ENCODE measurements at places on chromosomes 3 and 15.

GRCh38 chr3:133303430-133303829, 96.4 kb upstream of the BFSP2 start:
- no peak for DNase-seq

DNA sequence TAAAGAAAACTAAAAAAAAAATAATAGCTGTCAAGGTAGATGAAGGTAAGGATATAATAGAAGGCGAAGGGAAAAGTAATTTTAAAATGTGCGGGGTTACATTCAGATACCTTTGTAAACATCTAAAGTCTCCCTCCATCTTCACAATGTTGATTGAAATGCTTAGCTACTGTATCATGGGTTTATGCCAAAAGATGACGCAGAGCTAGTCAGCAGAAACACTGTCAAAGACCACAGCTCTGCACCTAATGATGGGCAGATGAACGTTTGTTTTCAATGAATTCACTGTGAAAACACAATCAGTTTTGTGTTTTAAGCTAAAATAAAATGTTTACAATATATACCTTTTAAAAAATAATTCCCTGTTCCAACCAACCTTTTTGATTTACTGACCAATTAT, 61.2 kb downstream of the RFTN1 start:
- DNase-seq, result no peak

DNA sequence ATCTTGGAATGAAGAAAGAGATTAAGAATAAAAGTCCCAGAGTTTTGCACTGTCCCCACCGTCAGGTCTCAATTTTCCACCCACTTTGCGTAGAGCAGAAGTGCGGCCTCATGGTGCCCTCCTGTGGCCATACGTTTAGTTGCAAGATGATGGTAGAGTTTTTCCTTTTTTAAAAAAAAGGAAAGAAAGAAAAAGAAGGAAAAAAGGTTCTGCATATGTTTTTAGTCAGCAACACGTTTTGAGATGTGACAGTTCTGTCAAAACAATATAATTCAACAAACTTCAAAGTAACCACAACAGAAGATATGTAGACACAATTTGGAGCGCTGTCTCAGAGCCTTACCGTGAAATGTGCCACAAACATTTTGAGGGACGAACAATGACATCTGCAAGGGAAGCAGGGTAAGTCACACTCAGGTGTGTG, 24.6 kb downstream of the EBLN2 start:
- DNase-seq, result no peak

- DNase-seq, result no peak
These were observed 159.8 kb upstream of the MITF start for GRCh38 chr3:69579306-69580041.

GRCh38 chr3:111326144-111326995, 215.6 kb upstream of the CD96 start:
- peak; percentile 51 for DNase-seq

GRCh38 chr3:104411757-104412156, 955.0 kb upstream of the ALCAM start:
- DNase-seq, result no peak

DNA sequence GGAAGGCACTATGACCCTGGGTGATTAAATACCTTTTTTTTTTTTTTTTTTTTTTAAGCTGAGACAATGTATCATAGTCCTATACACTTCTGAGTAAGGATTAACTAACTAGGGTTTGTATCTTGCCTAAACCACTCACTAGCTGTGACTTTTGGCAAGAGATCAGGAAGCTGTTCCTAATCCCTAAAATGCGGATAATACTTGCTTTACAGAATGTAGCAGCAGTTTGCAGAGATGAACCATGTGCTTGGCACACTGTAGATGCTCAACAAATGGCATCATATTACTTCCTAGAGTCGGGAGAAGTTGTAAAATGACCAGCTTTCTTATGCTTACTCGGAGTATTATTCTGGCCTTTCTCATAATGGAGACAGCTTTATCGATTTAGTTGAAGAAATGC, 25.6 kb upstream of the PYGO1 start:
- no peak for DNase-seq

DNA sequence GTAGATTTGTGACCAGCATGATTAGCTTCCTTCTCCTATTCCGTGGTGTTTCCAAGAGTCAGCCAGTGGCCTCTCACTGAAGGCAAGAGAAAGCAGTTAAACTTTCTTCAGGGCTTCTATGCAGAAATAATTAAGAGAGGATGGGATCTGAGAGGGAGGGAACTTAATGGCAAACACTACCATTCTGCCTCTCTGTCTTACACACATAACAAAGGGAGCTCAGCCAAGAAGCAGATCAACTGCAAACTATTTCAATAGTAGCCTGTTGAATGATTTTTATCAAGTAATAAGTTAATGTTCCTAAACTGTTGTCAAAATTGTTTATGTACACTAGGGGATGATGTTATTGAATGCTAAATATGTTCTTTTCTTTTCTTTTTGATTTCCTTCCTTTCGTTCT, 11.8 kb downstream of the OXSR1 start:
- DNase-seq, result no peak

DNA sequence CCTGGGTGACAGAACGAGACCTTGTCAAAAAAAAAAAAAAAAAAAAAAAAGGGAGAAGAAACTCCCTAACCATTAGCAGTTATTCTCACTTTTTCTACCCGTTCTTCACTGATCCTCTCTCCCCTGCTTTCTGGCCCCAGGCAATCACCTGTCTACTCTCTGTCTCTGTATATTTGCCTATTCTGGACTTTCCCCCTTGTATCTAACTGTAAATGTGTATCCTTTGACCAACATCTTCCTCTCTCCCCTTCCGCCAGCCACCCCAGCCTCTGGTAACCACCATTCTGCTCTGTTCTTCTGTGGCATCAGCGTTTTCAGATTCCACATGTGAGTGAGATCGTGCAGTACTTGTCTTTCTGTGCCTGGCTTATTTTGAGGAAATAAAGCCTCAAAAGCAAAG, 6.9 kb downstream of the CYFIP1 start:
- DNase-seq, result no peak

DNA sequence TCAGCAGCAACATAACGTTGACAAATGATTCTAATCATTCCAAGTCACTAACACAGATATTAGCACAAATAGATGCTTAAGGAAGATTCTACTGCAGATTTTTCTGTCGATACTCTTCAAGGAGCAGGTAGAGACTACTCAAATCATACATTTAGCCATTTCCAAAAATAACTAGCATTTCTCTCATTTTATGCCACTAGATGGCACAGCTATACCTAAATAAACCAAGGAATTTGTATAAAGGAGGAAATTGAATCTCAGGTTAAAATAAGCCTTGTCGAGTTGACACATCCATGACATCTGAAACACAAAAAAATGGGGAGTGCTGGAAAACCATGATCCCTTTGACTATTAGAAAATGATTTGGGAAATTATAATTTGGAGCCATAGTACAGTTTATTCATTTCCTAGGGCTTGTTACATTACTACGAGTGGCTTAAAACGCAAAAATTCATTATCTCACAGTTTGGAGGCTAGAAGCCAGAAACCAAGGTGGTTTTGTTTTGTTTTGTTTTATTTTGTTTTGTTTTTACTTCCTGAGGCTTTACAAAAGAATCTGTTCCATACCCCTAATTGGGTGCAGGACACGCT, 59.5 kb upstream of the STRIT1 start:
- DNase-seq, result no peak

GRCh38 chr15:73153024-73153423, 100.8 kb downstream of the NEO1 start:
- DNase-seq, result no peak

GRCh38 chr15:45891766-45892165, 256.9 kb downstream of the SQOR start:
- no peak for DNase-seq

DNA sequence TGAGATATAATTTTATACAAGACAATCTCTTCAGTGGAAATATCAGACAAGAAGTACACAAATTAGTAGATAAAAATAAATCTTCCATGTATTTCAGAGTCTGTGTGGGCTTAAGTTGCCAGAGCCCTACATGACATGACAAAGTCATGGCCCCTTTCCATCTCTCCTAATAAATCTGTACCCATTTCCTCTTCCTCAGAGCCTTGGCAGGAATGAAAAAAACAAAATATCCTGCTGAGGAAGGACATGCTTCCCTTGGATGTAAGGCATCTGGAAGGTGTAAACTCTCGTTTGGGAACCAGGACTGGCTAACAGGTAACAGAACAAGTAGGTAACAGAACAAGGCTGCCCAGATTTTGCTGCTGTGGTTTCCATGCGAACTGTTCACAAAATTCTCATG, 148.1 kb downstream of the SNRK start:
- DNase-seq, result no peak

DNA sequence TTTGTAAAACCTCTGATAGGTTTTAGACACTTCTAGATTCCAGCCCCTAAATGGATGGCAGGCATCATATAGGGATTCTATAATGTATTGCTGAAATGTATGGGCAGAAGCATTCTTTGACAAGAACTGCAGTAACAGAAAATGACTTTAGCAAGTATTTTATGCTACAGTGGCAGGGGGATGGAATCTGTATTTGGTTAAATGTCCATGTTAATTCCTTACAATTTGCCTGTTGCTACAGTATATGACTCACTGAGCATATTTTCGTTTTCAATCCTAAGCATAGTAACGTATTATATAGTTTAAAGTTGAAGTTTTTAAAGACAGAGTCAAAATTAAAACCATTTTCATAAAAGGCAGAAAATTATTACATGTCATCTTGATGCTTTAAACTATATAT, 150.1 kb downstream of the MEX3B start:
- DNase-seq, result no peak

DNA sequence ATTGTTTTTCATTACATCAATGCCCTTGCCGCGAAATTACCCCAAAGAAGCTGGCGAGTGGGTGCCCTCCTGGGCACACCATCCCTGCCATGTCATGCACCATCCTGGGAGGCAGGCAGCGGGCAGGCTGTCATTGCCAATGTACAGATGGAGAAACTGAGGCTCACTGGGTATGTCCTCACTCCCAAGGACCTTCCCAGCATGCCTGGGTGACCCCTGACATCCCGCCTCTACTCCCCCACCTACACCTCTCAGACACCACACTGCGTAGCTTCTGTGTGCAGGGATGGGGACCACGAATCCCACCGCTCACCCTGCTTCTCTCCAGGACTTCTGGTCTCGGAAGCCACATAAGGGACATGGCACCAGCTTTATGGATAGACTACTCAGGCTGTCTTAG, 41.0 kb upstream of the SLC41A3 start:
- no peak for DNase-seq

- no peak for DNase-seq
These were observed 2.8 kb upstream of the SMCO1 start for GRCh38 chr3:196517919-196518318.

DNA sequence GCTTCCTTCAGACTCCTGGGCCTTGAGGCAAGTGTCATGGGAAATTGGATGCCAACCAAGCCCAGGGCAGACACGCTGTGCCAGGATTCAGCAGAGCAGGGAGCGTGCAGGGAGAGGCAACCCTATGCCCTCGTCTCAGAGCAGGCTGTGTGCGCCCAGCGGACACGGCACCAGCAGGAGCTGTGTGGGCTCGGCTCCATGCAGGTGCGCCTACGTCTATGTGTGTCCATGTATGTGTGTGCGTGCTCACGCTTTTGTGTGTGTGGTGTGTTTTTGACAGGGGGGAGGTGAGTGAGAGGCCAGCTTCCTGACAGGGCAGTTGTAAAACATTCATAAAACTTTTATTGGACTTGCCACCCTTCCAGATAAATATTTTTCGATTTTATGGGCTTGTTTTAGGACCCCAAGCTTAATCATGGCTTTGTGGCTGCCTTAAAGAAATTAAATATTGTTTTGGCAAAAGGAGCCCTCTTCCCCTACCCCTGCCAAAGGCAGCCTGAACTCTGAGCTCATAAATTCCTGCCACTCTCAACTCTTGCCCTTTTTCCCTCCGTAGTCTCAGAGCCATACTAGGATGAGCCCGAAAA, 84.4 kb downstream of the DNAJB8 start:
- no peak for DNase-seq

GRCh38 chr3:186640473-186640818, 247 bp downstream of the FETUB start:
- DNase-seq, result no peak

DNA sequence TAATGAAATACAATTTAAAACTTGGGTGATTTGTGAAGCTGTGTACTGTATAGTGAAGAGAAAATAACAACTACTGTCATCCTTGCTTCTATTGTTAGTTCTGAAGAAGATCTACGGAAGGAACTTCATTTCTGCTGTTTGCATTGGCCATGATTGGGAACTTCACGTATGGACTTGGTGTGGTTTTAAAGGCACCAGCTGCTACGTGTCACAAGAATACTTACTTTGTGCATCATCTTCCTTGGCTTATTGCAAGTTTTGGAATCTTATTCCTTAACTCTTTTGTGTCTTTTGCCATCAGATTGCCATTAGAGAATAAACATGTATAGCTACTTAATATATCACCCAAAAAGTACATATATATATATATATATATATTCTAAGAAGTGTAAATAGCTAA, 75.0 kb upstream of the VEPH1 start:
- no peak for DNase-seq

- no peak for DNase-seq
These were observed 175.6 kb downstream of the MTHFS start for GRCh38 chr15:79721256-79721655.

DNA sequence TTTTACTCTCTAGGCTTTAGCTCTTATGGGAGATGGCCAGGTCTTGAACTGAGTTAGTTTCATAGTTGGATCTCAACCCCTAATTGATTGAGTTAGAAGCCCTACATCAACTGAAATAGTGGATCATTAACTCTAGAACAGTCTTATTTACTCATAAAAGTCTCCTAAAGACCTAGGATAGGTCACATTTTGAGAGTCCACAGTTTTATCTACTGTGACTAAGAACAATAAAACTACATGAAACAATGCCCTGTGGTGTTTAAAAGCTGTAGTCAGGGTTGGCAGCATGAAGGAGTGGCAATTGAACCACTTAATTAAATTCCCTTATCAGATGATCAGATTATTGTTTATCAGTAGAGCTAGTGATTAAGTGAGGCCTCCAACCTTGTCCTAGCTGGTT, 22.2 kb upstream of the IDH2 start:
- no peak for DNase-seq

- no peak for DNase-seq
These were observed 68.1 kb upstream of the ABI3BP start for GRCh38 chr3:101061312-101061711.

Measured in AG04449 (cell line).